ENCODE measurements at places on chromosomes 16 and 17.

- DNase-seq = no peak
These were observed 57.8 kb downstream of the LDHD start for GRCh38 chr16:75058806-75059205.

DNA sequence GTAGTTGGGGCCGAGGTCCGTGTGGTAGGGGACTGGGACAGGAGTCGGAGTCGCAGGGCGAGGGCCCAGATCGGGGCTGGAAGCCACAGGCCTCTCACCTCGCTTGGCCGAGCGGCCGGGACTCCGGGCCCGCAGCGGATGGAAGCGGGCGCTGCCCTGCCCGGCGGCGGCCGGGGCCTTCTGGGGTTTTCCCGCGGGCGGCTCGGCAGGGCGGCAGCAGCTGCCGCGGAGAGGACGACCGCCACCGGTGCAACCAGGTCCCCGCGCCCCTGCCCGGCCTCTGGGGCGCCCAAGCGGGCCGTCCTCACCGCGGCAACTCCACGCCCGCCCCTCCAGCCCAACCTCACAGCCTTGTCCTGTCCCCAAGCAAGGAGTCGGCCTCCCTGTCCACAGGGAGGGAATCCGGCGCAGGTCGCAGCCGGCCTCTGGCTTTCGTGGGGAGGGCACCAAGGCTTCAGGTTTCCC is 15.6 kb upstream of the UTP6 start:
- DNase-seq = no peak

DNA sequence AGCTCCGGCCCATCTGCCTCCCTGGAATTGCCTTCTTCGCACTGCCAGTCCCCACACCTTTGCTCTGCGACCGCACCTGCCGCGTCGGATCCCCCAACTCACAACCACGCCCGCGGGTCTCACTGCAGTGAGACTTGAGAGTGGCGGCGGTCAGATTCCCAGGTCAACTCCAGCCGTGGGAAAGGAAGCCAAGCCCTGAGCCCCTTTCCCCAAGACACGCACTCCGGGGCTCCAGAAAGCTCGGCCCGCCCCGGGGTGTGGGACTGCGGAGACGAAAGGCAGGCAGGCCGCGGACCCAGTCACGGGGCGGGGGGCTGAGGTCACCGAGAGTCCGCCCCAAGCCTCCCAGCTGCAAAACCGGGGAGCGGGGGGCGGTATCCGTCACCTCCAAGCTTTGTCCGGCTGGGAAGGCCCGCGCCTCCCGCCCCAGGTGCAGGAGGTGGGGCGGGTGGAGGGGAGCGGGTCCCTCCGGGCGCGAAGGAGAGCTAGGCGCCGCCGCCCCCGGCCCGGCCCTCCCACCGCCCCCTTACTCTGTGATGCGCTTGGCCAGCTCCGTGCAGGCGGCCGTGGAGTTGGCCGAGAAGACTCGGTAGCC is 615 bp downstream of the PRPSAP1 start:
- peak; percentile 2 for DNase-seq

DNA sequence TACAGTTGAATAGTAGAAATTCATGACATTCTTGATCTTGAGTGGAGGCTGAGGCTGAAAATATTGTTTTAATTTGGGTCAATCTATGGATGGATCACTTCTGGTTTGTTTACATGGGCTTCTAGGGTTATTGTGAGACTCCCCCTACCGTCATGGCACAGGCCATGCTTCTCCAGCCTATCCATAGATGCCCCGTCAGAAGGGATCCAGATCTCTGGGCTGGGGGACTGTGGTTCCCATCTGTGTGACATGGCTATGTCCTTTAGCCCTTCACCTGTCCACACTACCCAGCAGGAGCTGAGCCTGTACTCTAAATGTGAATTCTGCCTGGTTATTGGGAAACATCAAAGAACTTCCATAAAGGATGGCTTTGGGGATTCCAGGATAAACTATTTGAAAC is 160.4 kb downstream of the ABCC12 start:
- no peak for DNase-seq

GRCh38 chr16:85256190-85256739 is 144.0 kb upstream of the CIBAR2 start:
- DNase-seq = no peak

DNA sequence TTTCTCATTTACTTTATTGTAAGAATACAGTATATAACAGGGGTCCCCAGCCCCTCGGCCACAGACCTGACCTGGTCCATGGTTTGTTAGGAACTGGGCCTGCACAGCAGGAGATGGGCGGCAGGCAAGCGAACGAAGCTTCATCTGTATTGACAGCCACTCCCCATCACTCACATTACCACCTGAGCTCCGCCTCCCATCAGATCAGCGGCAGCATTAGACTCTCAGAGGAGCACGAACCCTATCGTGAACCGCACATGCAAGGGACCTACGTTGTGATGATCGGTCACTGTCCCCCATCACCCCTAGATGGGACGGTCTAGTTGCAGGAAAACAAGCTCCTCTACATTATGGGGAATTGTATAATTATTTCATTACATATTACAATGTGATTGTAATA is 410.6 kb downstream of the SLC39A11 start:
- DNase-seq = no peak

GRCh38 chr17:36922175-36922574 is 15.1 kb upstream of the LHX1 start:
- no peak for DNase-seq

DNA sequence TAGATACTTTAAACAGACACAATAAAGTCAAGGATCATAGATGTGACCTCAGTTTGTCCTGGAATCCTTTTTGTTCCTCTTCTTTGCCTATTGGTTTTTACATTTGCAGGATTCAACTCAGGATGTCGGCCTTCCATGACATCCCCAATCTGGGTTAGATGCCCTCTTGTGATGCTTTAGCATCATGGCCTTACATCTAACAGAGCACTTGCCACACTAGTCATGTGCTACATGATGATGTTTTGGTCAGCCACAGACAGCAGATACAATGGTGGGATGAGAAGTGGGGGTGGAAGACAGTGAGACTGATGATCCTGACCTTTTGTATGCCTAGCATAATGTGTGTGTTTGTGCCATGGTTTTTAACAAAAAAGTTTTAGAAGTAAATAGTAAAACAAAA is 1.8 kb upstream of the SYNRG start:
- DNase-seq = no peak

DNA sequence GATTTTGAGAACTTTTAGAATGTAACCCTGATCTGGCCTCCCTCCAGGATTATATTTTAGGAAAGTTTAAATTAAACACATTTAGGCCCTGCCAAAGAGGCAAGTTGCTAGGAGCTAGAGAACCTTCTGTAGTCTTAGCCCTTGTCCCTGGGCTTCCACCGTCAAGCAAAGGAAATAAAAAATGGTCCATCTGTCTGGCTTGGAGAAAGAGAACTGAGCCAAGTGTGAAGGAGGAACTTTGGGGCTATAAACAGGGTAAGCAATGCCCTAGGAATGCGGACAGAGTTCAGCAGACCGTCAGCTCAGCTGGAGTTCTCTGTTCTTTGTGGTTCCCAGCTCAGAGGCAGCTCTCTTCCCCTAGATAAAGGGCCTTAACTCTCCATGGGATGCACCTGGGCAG is 29.6 kb downstream of the RCVRN start:
- DNase-seq = no peak

DNA sequence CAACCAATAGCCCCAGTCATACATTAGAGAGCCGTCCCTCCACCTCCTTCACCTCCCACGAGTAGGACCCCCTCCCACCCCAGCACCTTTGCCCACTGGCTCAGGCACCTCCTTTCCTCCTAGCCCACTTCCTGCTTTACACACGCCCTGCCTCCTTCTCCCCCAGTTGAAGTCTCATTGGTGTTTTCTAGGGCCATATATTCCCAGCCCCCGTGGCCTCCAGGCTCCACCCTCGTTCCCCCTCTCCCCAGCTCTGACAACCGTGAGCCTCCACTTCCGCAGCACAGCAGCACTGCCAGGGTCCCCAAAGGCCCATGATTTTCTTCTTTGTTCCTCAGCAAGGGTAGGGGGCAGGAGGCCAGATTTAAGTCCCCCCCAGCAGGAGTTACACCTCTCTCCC is 340.3 kb upstream of the TNRC6C start:
- no peak for DNase-seq
